Stimulated activated CD4-positive, alpha-beta T cell treated with anti-CD3 and anti-CD28 coated beads, Interleukin-12 subunit alpha, Interleukin-12 subunit beta, amount 100 ng/mL, for 24 hours (primary cell): ENCODE measurements at places on chromosomes 2 and 18.

DNA sequence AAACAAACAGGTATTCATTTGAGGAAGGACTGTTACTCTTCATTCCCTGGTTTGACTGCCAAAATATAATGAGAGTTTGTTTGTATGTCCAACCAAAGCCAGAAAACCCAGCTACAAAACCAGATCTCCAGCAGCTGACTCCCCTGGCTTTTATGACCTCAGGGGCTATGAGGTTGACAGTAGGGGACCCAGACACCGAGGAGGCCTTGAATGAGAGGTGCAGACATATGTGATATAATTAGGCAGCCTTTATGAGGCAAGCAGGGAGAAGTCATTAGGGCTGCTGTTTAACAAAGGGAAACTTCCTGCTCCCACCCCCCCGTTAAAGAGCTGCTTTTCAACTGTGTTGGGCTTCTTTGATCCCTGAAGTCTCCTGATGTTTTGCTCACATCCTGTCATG is 236.7 kb downstream of the SLC4A3 start:
- DNase-seq = no peak

DNA sequence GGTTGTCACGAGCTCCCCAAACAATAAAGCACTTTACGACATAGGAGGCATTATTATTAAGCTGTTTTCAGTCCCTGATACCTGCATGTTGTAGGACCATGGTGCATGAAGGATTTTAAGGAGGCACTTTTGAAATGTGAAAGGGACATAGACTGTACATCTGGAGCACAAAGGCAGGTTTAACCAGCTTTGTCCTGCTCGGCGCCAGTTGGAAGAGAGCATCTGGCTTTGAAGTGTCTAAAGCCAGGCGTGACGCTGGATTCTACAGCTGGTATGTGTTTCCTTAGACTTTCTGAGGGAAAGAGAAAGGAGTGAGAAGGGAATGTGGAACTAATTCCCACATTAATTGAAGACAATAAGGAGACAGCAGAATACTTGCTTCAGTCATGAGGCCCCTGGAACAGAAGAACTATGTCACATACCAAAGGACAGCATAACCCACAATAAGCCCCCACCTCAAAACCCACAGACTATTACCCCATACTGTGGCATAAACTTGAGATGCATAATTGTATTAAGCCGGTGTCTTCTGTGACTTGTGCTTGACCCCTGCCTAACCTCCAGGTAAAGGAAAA is 381.0 kb upstream of the MEX3C start:
- DNase-seq = no peak

DNA sequence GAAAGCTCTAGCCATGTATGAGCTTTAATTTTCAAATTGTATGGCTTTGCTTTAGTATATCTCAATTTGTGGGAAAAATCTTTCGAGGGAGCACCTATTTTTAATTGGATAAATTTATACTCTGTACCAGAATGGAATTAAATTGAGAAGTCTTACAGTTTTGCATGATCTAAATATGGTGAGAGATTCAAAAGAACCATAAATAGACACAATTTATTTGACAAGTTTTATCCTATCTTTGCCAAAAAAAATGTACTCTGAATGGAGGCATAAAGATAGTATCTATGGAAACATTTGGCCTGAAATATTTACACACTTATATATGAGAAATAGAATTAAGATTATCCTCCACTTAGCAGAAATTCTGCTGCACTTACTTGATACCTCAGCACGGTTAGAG is 238.4 kb downstream of the NDUFA10 start:
- no peak for DNase-seq

GRCh38 chr2:65435625-65436168 is 3.3 kb upstream of the SPRED2 start:
- peak; percentile 21 for DNase-seq

- no peak for DNase-seq
Measured at GRCh38 chr2:26269571-26270158, 24.9 kb downstream of the HADHB start.
